ENCODE measurements at places on chromosomes 2 and 18.

DNA sequence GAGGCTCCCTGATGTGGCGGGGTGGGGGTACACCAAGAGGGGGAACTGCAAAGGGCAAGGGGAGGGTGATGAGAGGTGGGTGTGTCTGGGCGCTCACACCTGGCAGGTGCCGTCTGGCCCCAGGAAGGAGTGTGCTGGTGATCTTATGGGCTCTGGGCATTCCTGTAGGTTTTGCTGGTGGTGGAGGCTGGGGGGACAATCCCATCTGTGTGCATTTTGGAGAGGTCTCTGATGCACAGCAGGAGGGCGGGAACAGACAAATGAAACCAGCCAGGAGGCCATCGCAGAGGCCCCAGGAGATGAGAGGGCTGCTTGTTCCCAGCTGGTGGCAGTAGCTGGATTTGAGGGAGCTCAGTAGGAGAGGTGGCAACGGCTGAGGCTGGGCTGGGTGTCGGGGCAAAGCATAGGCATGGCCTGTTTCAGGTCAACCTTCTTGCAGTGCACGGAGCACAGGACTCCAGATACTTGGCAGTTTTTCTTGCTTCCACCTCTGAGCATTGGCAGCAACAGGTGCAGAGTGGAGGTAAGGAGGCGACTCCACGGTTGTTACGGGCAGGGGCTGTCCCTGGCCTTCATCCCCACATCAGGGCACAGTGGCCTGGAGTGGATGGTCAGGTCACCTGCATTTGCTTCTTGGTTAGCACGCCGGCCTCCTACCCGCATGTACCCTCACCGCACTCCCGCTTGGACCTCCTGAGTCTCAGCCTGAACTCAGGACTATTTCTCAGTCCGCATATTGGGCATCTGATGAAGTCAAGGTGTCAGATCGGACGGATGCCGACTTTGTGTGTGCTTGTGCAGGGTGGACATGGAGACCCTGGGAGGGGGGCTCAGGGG is 194.2 kb upstream of the HDAC4 start:
- no peak for DNase-seq

DNA sequence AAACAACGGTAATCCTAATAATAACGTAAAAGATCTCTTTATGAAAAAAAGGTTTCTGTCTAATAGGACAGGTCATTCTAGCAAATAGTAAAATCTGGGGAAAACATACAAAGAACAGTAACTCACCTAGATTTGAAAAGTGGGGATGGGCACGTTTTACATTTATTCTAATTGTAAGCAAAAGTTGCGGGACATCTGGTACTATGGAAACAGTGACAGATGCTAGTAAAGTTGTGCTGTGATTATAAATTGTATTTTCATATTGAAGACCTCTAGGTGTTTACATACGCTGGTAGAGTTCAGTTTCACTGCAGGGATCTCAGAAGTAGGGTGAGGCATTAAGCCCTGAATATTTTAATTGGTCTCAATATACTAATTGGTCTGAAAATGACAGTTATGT is 422.5 kb downstream of the DPP10 start:
- no peak for DNase-seq

DNA sequence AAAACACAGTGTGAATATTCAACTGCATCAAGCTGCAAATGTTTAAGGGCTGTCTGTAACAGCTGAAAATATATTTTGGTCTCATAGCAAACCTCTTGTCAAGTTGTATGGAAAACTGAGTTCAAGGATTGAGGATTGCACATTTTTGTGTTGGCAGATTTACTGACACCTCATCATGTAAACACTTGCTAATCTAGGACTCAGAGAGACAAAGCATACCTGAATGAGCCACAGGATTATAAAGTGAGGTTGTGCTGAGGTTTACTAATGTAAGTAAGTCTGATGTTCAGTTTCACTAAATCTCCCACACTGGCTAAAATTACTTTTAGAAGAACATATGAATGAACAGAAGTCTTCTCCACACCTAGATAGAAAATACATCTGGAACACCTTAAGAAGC is 1993.1 kb upstream of the CELF4 start:
- DNase-seq = no peak

GRCh38 chr18:49646873-49647272 is 85.0 kb downstream of the LIPG start:
- peak; percentile 6 for DNase-seq

Measured in mesenchymal stem cell (in vitro differentiated cells and primary cell).